ENCODE measurements at places on chromosomes 5 and 9.

DNA sequence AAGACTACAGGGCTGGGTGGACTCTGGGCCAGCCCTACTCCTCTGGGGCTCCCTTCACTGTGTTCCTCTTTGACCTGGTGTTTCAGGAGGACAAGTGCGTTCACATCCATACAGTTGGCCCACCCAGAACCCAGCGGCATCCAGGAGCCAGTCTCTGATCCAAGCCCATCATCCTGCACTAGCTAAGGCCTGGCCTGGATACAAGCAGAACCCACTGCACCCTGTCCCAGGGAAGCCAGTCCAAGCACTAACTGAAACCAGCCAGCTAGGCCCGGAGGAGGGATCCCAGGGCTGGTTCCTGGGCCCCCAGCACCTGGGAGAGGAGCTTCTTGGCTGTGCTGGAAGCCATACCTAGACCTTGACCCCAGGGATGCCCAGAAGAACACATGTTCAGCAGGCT is 4.1 kb upstream of the GBGT1 start:
- no peak for DNase-seq

DNA sequence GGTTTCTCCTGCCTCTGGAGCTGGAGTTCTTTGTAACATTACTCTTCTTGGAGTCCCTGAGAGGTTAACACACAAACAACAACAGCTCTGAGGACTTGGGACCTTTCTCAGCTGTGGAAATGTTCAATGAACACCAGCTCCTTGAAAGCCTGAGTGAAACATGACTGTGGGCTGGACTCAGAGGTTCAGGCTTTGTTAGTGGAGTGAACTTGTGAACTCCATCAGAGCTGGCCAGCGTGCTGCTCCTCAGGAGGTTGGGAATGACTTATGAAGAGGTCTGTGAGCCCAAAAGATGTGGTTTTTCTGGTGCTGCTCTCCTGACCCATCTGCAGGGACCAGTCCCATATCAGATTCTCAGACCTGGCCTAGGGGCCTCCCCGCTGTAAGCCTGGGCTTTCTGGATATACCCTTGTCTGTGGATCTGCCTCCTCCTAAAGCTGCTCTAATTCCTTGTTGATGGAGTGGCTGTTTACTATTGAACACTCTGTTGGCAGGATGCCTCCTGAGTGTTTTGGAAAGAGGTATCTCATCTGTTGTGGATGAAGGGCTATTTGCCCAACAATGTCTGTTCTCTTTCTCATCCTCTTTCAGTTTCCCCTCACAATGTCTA is 170.0 kb upstream of the GDNF start:
- no peak for DNase-seq

GRCh38 chr5:178287091-178287790 is 54.6 kb upstream of the PHYKPL start:
- peak; percentile 11 for DNase-seq

- DNase-seq = no peak
Observed at GRCh38 chr9:107309271-107309670, 26.2 kb downstream of the RAD23B start.

GRCh38 chr5:40780199-40780598 is 18.0 kb downstream of the PRKAA1 start:
- no peak for DNase-seq

DNA sequence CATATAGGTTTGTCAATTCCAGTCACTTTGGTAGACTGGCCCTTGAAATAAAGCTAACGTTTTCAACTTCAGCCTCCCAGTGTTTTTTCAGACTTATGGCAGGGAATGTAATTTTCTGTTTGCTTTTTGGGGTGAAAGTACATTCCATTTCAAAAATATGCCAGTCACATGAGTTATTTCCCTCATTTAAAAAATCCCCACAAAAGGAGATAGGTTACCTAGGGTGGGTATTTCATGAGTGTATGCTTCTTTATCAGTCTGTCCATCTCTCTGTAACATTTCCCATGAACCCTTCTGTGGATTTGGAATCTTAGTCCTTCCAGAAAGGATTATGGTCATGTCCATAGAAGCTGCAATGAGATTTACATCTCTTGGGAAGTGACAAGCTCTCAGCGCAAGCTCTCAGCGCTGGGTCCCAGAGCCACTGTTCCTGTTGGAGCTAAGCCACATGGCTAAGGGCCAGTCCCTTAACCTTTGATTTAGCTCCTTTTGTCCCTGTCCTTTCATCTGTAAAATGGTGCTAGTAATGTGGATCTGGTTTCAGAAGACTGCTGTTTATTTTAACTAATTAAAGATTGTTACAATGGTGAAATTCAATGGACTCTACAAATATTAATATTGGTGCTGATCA is 294.9 kb downstream of the NR3C1 start:
- no peak for DNase-seq

DNA sequence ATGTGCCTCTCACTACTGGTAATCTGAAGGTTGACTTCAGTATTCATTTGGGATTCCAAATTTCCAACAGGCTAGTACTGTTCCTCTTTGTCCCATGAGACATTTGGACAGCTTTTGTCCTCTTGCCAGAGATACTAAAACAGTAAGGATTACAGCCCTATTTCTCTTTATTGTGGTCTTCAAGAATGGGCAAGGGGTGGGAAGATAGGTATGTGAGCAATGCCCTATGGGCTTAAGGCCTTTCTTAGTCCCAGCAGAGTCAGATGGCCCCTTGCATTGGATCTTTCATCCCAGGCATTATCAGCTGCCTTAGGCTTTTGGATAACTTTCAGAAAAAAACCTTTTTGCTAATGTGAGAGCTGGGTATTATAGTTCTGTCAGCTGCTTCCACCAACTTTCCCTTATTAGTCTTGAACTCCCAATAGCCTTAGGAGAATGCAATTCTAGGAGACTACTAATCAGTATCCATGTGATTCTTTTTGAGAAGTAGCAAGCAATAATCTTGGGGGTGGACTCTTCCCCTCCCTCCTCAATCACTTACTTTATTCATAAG is 361.1 kb upstream of the NUDT12 start:
- DNase-seq = no peak

DNA sequence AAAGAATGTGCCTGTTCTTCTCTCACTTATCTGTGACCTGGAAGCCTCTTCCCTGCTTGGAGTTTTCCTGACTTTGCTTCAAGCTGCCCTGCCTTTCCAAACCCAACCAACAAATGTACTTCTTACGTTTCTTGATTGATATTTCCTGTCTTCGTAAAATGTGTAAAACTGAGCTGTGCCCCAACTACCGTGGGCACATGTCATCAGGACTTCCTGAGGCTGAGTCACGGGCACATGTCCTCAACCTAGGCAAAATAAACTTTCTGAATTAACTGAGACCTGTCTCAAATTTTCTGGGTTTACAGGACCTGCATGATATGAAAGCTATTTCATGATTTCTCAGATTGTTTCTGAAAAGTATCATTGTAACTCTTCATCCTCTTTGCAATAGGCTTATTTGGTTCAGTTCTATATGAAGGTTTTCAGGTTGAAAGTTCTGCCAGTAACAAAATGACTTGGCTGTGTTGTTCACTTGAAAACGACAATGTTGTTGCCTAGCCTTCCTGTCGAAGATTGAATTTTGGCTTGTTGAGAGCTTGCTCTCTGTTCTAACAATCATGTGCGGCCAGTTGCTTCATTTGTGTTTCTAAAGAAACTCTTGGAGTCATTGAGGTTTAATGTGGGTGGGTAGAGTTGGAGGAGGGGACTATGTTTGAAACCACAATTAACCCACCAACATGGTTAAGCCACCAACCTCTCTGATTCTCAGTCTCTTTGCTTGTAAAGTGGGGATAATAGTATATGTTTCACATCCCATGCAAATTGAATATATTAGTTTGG is 145.6 kb downstream of the FBXL7 start:
- DNase-seq = no peak
